Activated naive CD4-positive, alpha-beta T cell treated with anti-CD3 and anti-CD28 coated beads for 36 hours (primary cell): ENCODE measurements at places on chromosomes 6 and 20.
A peak's percentile ranks its signal among the peaks of the same experiment; 100 is the strongest.

DNA sequence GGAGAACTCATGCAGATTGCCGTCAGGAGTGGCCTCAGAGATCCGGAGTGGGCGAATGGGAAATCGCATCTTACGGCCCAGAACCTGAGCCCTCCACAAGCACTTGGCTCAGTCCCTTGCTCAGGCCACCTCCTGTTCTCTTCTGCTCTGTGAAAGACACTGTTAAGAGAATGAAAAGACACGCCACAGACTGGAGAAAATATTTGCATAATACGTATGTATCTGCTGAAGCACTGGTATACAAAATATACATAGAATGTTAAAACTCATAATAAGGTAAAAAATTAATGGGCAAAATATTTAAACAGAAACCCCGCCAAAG, 838 bp upstream of the POM121L2 start:
- H3K4me1 ChIP-seq: peaks cover 10% of the 10 kb centered on the region
- H3K27ac ChIP-seq: no peak overlapping the region
- H3K4me3 ChIP-seq: peak overlapping the region; percentile 72
- DNase-seq: no peak
- no peaks in the 10 kb centered on the region for H3K36me3 ChIP-seq
- peaks cover 56% of the 10 kb centered on the region for H3K27me3 ChIP-seq

- peaks cover 32% of the 10 kb centered on the region for H3K27me3 ChIP-seq
- peaks cover 6% of the 10 kb centered on the region for H3K4me1 ChIP-seq
- no peak overlapping the region for H3K27ac ChIP-seq
- no peak overlapping the region for H3K4me3 ChIP-seq
Measured at GRCh38 chr6:75353644-75354043, 69.1 kb upstream of the TMEM30A start.

DNA sequence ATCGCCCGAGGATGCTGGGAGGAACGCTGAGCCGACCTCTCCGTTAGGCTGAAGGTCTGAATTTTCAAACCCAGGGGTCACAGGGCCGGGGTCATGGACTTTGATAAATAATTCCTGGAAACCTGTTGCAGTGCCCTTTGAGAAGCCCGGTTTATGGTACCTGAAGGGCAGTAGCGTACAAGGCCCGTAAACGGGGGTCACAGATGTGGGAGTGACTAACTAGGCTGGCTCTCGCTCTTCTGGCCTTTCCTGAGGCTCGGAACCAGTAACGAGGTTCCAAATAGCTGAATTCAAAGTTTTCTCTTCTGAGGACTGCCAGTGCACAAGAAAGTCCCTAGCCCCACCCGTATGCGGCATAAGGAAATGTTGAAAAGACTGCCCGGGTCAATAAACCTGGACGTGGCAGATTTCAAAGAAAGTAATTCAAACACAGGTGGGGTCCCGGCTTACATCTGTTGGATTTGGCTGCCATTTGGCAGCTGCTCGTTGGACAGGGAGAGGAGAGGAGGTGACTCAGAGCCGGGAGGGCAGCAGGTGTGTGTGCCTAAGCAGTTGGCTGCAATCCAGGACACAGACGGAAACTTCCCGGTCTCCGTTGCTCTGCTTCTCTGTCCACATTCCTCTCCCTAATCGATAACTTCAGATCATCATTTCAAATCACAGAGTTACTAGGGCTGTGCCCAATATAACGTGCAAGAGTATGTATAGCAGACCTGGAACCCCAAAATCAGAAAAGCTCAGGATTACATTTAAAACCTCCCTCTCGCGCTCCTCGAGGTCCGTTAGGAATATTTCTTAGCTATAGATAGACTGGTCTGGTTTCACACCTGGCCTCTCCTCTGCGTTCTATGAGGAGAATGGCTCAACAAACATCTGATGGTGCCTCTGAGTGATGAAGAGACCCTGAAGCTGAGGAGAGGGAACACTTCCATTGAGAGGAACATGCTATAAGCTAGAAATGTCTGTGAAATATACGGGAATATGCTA, 765 bp upstream of the GMDS start:
- H3K27me3 ChIP-seq: no peaks in the 10 kb centered on the region
- H3K36me3 ChIP-seq: peaks cover 11% of the 10 kb centered on the region
- peak overlapping the region; percentile 88 for H3K4me3 ChIP-seq
- peak overlapping the region; percentile 94 for H3K27ac ChIP-seq
- DNase-seq: peak; percentile 81
- peaks cover 55% of the 10 kb centered on the region for H3K4me1 ChIP-seq

DNA sequence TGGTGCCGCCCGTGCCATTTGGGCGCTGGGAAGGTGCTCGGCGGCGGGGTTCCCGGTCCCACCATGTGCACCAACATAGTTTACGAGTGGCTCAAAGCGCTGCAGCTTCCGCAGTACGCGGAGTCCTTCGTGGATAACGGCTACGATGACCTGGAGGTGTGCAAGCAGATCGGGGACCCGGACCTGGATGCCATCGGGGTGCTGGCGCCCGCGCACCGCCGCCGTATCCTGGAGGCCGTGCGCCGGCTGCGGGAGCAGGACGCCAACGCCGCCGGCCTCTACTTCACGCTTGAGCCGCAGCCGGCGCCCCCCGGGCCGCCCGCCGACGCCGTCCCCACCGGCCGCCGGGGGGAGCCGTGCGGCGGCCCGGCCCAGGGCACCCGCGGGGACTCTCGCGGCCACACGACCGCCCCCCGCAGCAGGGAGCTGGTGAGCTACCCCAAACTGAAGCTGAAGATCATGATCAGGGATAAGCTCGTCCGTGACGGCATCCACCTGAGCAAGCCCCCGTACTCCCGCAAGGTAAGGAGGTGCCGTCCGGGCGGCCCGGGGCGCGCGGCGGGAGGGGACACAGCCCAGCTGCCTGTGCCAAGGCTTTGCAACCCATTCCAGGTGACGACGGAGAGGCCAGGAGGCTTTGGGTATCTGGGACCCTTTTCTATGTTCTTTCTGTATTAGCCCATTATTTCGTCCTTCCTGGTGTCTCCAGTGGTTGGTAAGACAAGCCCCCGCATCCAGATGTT, 547 bp downstream of the SAMD5 start:
- peaks cover 12% of the 10 kb centered on the region for H3K4me1 ChIP-seq
- H3K27me3 ChIP-seq: peaks cover 49% of the 10 kb centered on the region
- no peak for DNase-seq
- peak overlapping the region; percentile 61 for H3K4me3 ChIP-seq
- H3K27ac ChIP-seq: no peak overlapping the region
- H3K36me3 ChIP-seq: no peaks in the 10 kb centered on the region

GRCh38 chr6:11911538-11911937, 100.6 kb upstream of the HIVEP1 start:
- H3K4me3 ChIP-seq: no peak overlapping the region
- no peak overlapping the region for H3K27ac ChIP-seq
- DNase-seq: no peak
- no peaks in the 10 kb centered on the region for H3K27me3 ChIP-seq
- H3K4me1 ChIP-seq: peaks cover 2% of the 10 kb centered on the region

GRCh38 chr6:99867026-99867425, 127.0 kb downstream of the MCHR2 start:
- no peaks in the 10 kb centered on the region for H3K36me3 ChIP-seq
- H3K4me3 ChIP-seq: no peak overlapping the region
- DNase-seq: no peak
- H3K4me1 ChIP-seq: peaks cover 5% of the 10 kb centered on the region
- peaks cover 26% of the 10 kb centered on the region for H3K27me3 ChIP-seq

DNA sequence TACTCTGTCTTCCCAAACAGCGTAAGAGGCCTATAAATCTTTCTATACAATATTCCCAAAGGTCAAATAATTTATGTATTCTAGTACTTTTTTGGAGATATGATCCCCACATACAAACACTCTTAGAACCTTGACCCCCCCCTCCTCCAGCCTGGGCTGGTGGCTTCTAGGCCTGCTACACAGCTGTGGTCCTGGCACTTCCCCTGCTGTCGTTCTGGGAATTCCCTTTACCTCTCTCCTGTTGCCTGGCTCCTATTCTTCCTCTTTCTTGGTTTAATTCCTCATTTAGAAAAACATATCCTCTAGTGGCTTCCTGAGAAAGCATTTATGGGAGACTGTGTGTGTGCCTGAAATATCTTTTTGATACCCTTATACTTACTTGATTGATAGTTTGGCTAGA, 4.1 kb upstream of the TXLNB start:
- peaks cover 54% of the 10 kb centered on the region for H3K4me1 ChIP-seq
- no peak overlapping the region for H3K27ac ChIP-seq
- H3K27me3 ChIP-seq: no peaks in the 10 kb centered on the region
- no peak overlapping the region for H3K4me3 ChIP-seq
- no peak for DNase-seq

GRCh38 chr6:162907876-162908481, 180.2 kb downstream of the PACRG start:
- peaks cover 5% of the 10 kb centered on the region for H3K27me3 ChIP-seq
- no peaks in the 10 kb centered on the region for H3K36me3 ChIP-seq
- no peak for DNase-seq
- H3K4me3 ChIP-seq: no peak overlapping the region

DNA sequence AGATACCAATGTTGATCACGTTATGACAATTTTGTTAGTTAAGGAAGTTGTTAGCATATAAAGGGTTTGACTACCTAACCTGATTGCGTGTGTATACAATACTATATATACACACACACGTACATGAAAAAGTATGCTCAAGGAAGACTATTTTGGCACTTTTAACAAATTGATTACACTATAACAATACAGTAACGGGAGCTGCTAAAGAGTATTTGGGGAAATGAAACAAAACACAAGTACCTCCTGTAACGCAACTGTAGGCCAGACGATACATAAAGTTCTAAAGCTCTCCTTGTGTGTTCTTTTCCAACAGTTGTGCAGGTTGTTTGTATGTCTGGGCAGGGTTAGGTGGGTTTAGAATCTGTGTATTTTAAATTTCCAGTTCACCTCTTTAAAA, 98.7 kb downstream of the PLEKHG1 start:
- H3K4me3 ChIP-seq: no peak overlapping the region
- DNase-seq: no peak
- H3K27me3 ChIP-seq: peaks cover 4% of the 10 kb centered on the region
- H3K36me3 ChIP-seq: no peaks in the 10 kb centered on the region

- DNase-seq: no peak
- no peaks in the 10 kb centered on the region for H3K4me1 ChIP-seq
- peaks cover 6% of the 10 kb centered on the region for H3K27me3 ChIP-seq
- no peaks in the 10 kb centered on the region for H3K36me3 ChIP-seq
Measured at GRCh38 chr20:22389836-22390542, 194.4 kb downstream of the FOXA2 start.

- H3K4me1 ChIP-seq: peaks cover 12% of the 10 kb centered on the region
- H3K4me3 ChIP-seq: no peak overlapping the region
- H3K27ac ChIP-seq: no peak overlapping the region
Measured at GRCh38 chr6:14226051-14226660, 108.6 kb downstream of the CD83 start.

DNA sequence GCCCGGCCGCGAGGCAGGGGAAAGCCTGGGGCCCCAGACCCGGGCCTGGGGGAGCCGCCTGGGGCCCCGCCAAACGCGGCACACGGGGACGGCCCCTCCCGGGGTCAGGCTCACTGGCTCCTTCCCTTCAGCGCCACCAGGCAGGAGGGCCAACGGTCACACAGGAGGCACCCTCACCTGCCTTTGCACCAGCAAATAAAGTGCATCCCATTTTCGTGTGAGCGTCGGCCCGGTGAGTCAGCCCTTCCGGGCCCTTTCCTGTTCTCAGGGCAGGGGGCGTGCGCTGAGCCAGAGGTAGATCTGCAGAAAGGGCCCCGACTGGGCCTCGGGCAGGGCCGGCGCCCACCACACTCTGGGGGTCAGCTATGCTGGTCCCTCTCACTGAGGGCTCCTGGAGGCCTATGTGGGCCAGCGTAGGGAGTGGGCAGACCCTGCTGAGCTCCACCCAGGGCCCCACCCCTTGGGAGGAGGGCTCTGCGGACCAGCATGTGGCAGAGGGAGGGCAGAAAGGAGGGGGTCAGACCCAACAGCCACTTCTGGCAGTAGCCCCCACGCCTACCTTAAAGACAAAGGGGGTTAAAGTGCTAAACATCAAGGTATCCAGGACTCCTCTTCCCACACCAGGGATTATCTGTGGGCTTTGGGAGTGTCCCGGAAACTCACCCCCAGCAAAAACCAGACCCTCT, 931 bp upstream of the UCKL1 start:
- peaks cover 39% of the 10 kb centered on the region for H3K4me1 ChIP-seq
- H3K4me3 ChIP-seq: peak overlapping the region; percentile 74
- H3K27ac ChIP-seq: peak overlapping the region; percentile 85
- no peaks in the 10 kb centered on the region for H3K27me3 ChIP-seq

GRCh38 chr6:44730771-44731391, 343.4 kb downstream of the CDC5L start:
- no peak overlapping the region for H3K4me3 ChIP-seq
- no peaks in the 10 kb centered on the region for H3K36me3 ChIP-seq
- DNase-seq: no peak
- H3K27ac ChIP-seq: no peak overlapping the region
- H3K27me3 ChIP-seq: no peaks in the 10 kb centered on the region
- H3K4me1 ChIP-seq: peaks cover 8% of the 10 kb centered on the region

DNA sequence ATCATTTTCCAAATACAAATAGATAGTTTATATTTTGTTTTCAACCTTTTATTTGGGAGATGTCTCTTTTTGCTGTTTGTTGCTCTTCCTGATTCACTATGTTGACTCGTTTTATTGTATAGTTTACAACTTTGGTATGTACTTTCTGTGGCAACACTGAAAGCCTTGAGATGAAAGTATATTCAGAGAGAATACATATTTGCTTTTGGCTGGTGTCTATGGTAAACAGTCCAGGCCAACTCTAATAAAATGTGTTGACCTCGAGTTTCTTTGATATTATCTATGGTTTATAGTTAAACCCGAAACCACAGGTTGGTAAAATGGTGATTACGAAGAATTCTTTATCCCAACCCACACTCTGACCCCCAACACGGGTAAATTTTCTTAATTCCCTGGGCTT, 919.6 kb upstream of the MAP3K7 start:
- no peak overlapping the region for H3K4me3 ChIP-seq
- H3K27me3 ChIP-seq: no peaks in the 10 kb centered on the region
